ENCODE measurements at places on chromosomes 1 and 21.

DNA sequence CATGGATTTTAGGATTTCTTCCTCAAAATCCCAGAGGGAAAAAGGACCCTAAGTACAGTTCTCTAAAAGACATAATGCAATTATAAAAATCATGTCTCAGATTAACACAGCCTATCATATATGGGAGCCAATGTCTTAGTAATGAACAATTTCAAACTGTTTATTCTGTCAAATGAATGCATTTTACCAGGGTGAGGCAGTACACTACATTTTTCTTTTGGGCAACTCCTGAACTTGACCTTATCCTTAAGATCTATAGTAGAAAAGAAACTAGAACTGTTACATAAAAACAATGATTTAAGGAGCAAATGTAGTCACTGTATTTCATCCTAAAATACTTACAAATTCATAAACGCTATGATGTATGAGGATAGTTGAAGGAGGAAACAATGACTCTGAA, 226.3 kb upstream of the B3GALT2 start:
- no peak for DNase-seq

GRCh38 chr1:12552111-12552888, 65.7 kb downstream of the DHRS3 start:
- DNase-seq: no peak

GRCh38 chr1:151990058-151990855, 3.4 kb downstream of the S100A10 start:
- DNase-seq: no peak

- no peak for DNase-seq
These were observed 58.5 kb downstream of the MAP10 start for GRCh38 chr1:232863544-232864275.

DNA sequence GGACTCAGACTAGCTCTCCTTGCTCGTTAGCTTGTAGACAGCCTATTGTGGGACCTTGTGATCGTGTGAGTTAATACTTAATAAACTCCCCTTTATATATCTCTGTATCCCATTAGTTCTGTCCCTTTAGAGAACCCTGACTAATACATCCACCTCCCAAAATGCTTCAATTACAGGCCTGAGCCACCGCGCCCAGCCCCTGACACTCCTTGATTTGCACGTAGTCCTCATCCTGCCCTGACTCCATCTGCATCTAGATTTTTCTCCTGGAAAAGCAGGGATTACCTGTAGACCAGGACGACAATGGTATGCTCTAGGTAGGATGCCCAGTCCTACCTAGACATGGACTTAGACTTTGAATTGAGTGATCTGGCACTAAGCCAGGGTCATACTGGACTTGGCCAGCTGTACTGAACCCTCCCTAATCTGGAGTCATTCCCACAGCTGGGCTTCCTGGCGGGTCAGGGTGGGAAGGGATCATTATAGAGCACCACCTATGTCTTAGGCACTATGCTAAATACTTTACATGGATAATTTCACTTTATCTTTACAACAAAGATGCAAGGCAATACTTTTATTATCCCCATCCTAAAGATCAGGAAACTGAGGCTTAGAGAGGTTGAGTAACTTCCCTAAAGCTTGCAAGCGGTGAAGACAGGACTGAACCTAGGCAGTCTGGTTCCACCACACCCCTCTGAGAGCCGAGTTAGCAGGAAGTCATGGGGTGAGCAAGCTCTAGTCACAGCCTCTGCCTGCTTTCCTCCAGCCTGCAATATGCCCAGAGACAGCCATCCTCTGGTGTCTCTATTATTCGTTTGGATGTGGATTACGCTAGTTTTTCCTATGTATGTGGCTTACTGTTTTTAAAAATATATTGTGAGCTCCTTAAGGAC, 89.4 kb downstream of the DTL start:
- no peak for DNase-seq

DNA sequence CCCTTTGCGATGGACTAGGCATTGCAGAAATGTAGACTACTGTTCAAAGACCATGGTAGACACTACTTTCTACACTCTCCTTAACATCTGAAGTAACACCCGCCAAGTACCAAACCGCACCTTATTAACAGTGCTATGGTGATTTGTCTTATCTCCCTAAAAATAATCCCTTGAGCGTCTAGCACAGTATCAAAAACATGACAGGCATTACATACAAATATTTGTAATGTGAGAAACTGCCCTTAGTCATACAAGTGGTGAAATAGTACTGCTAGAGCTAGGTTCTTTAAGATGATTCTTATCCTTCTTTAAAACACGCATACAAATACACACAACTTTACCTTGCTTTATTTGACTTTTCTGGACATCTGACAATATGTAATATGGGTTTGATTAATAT, 27.2 kb downstream of the PUM1 start:
- DNase-seq: no peak

- no peak for DNase-seq
These were observed 15.5 kb downstream of the AGRN start for GRCh38 chr1:1035291-1035943.

- DNase-seq: no peak
These were observed 44.6 kb upstream of the BCL9 start for GRCh38 chr1:147496571-147497210.

DNA sequence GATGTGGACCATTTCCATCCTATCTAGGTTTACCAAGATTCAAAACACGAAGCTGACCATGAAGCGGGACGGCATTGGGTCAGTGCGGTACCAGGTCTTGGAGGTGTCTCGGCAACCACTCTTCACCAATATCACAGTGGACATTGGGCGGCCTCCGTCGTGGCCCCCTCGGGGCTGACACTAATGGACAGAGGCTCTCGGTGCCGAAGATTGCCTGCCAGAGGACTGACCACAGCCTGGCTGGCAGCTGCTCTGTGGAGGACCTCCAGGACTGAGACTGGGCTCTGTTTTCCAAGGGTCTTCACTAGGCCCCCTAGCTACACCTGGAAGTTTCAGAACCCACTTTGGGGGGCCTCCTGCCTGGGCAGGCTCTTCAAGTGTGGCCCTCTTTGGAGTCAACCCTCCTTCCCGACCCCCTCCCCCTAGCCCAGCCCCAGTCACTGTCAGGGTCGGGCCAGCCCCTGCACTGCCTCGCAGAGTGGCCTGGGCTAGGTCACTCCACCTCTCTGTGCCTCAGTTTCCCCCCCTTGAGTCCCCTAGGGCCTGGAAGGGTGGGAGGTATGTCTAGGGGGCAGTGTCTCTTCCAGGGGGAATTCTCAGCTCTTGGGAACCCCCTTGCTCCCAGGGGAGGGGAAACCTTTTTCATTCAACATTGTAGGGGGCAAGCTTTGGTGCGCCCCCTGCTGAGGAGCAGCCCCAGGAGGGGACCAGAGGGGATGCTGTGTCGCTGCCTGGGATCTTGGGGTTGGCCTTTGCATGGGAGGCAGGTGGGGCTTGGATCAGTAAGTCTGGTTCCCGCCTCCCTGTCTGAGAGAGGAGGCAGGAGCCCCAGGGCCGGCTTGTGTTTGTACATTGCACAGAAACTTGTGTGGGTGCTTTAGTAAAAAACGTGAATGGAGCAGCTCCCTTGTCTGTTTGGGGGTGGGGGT, 864 bp upstream of the CCDC24 start:
- DNase-seq: no peak

Measured in stimulated activated CD8-positive, alpha-beta memory T cell treated with anti-CD3 and anti-CD28 coated beads, Interleukin-15, amount 100 ng/mL, for 48 hours (primary cell).